ENCODE measurements at places on chromosomes 7 and 10.

DNA sequence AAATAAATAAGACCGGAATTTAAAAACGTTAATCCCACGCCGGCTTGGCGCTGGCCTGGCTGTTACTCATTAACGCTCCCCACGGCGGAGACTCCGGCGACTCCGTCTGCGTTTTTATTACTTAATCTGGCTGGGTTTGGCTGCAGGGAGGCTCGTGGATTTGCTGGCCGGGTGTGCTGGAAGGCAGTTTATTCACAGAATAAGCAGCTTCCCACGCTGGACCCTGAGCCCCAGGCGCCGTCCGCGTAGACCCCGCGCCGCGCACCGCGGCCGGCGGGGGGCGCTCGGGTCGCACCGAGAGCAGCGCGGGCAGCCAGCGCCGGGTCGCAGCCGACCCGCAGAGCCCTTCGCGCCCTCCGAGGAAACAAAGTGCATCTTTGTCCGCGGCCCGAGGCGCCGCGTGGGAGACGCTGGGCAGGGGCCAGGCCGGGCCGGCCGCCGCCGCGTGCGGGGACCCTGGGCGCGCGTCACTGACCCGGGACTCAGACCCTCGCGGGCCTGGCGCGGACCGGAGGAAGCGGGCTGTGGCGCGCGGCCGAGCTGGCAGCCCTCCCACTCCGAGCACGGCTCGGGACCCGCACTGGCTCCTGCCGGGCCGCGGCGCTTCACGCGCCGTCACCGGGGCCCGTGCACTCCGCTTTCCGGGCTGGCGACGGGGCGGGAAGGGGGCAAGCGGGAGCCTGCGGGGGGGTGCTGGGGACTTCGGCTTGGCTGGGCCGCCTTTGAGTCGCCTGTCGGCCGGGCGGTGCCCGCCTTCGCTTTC lies 587 bp upstream of the GRK5 start:
- peak; percentile 77 for DNase-seq

- DNase-seq: no peak
Measured at GRCh38 chr10:70441895-70442309, 421 bp upstream of the NODAL start.

- no peak for DNase-seq
Measured at GRCh38 chr10:79093658-79094411, 25.1 kb downstream of the ZMIZ1 start.

DNA sequence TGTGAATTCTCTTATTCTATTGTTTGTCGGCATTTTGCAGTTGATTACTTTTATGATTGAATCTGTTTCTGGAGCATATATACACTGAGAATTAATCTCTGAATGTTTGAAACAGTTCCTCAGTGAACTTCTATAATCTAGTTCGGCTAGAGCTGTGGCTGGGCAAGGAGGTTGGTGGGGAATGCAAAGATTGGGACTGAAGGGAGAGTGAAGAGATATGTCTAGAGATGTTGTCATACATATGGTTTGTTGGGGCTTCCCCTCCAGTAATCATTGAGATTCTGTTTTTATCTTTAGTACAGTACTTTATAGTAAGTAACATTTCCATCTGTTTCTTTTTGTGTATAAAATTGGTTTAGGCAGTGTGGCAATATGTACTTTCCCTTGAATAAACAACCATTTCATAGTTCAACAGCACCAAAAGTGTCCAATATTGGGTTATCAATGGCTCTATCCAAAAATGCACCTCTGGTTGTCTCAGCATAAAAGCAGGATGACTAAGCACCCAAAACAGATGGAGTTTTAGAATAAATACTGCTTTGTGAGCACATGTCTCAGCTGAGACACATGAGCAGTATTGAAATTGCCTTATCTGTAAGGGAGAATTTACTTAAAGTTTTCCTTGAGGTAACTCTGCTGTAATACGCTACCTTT lies 36.7 kb downstream of the WAC start:
- no peak for DNase-seq

DNA sequence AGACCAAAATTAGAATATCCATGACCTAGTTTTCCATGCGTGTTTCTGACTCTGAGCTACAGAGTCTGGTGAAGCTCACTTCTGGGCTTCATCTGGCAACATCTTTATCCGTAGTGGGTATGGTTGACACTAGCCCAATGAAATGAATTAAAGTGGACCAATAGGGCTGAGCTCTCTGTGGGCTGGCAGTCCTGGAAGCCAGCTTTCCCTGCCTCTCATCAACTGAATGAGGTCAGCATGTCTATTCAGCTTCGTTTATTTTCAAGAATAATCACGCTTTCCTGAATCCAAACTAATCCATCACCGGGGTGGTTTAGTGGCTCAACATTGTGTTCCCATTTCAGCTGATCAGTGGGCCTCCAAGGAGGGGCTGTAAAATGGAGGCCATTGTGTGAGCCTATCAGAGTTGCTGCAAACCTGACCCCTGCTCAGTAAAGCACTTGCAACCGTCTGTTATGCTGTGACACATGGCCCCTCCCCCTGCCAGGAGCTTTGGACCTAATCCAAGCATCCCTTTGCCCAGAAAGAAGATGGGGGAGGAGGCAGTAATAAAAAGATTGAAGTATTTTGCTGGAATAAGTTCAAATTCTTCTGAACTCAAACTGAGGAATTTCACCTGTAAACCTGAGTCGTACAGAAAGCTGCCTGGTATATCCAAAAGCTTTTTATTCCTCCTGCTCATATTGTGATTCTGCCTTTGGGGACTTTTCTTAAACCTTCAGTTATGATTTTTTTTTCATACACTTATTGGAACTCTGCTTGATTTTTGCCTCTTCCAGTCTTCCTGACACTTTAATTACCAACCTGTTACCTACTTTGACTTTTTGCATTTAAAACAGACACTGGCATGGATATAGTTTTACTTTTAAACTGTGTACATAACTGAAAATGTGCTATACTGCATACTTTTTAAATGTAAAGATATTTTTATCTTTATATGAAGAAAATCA lies 35.5 kb downstream of the CAV1 start:
- no peak for DNase-seq

DNA sequence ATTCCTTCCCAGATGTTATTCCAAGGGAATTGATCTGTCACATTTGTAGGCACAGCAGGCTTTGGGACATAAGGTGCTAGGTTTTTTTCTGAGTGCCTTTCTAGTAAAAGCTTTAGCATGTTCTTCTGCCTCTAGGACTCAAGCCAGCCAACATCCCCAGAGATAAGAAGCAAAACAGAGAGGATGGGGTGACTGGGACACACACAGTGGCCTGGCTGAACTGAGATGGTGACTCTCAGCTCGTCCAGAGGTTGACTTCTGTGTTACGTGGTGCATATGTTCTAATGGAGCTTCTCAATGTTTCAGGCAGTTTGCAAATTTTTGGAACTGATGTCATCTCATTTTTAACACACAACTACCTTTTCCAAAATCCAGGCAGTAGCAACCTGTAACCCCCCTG lies 188.1 kb upstream of the CELF2 start:
- no peak for DNase-seq

- no peak for DNase-seq
Measured at GRCh38 chr7:75818472-75818871, 4.9 kb upstream of the CCL24 start.

GRCh38 chr10:77667426-77668324 lies 30.1 kb upstream of the KCNMA1 start:
- DNase-seq: no peak

All from stimulated activated CD8-positive, alpha-beta memory T cell treated with anti-CD3 and anti-CD28 coated beads, Interleukin-4, amount 100 ng/mL, for 48 hours (primary cell).